HFFc6 (cell line): ENCODE measurements at places on chromosomes 12 and 14. TPM values are rescaled to one million over a fixed set of nuclear protein-coding genes. Genes with fewer than 3 reads are reported as not detected.

DNA sequence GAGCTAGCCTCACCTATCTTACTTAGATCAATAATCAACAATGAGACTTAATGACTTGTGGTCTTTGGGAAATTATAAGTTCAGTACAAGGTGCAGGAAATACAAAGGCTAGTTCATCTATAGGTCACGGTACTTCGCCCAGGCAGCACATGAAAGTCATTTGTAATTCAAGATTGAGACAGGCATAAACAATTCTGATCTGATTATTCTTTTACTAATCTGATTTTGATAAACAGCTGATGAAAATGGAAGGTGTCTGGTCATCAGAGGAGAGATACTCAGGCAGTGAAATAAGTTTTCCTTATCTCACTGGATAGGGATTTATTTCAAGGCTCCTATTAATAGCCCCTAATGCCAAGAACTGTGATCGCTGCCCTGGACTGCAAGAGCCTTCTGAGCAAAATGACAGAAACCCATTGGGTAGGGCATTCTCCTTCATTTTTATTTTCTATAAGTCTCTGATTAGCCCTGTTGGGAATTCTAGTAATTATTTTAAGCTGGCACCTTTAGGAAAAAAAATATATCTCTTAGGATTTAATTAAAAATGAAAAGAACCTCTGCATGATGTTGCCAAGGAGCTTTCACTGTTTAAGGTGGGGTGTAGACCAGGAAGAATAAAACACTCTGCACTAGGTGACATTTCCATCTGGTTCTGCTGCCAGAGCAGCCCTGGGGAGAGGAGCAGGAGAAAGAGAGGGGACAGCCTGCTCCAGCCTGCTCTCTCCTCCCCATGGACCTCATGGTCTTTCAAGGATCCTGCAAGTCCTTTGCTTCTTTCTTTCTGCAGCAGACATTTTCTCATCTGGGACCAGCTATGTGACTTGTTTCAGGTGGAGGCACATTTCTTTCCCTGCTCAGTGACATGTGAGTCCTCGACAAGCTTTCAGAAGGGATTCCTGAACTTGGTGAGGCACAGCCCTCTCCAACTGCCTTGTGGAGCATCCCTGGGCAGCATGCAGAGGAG lies 44.8 kb downstream of the SSPN start:
- DNase-seq, result no peak

GRCh38 chr14:64762044-64763034 lies 58.1 kb downstream of the PLEKHG3 start:
- DNase-seq, result peak; percentile 68

DNA sequence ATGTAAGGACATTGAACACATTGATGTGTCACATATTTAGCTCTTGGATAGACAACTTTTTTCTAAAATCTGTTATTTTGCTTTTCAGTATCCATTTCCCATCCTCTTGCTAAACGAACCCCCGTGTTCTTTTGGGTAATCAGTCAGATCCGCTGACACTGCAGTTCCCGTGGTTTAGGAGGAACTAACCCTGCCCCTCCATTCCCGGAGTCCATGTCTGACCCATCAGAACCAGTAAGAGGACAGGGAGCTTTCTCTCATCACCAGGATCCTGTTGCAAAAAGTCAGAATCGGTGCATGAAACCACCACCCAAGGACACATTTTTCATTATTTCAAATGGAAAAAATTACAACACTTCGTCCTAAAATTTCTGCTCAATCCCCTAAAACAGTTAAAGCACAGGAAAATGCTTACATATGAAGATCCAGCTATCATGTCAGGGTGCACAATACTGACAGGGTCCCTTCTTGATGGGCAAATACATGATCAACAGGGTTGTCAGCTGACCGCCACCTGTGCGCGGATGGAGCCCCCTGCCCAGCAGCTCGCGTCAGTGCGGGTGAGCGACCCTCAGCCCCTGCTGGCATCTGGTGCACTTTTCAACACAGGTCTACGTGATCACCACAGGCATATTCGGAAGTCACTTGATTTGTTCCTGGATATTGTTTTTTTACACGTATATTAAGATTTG lies 276.8 kb downstream of the ADGRD1 start:
- DNase-seq, result no peak

Gene MUCL1
- total RNA-seq, result not detected in 3 replicates

Gene INHBC
- not detected in 3 replicates for total RNA-seq

Gene ABCD2
- total RNA-seq, result not detected in 3 replicates

- DNase-seq, result no peak
These were observed 483.4 kb downstream of the PRKD1 start for GRCh38 chr14:29444216-29444615.

Gene USP44
- not detected in 3 replicates for total RNA-seq

GRCh38 chr14:103094406-103095209 lies at the start of gene EXOC3L4:
Gene EXOC3L4, plus strand, starts transcription at chr14:103094725. Its CDS starts 5,495 bp downstream, at chr14:103100220.
- no peak for DNase-seq

GRCh38 chr12:127396734-127397133 lies 870.2 kb upstream of the TMEM132C start:
- DNase-seq, result no peak

Gene CACNA1C
- 8.5 and 10.6 TPM in 2 replicates for total RNA-seq

DNA sequence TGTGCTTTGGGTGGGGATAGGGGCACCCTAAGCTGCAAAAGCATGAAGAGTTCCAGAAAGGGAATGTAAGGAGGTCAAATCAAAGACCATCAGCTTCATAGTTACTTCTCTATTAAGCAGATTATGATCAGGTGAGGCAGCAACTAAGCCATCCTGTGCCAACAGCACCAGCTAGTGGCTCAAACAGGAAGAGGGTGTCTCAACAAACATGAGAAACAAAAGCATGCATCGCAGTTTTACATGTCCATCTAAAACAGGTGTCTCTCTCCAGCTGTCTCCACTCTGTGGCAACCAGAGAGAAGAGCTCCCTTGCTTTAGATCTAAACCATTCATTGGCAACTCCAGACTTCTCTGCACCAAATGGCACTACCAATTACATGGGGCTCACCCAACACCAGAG lies 52.9 kb downstream of the ACTN1 start:
- DNase-seq, result no peak

Gene NTF3
- total RNA-seq, result 7.8 to 9.0 TPM (median 7.8 TPM) in 3 replicates

Gene B3GNT4
- total RNA-seq, result 0.13 TPM in 1 of 3 replicates, not detected in the others

Gene ABCC9
- 0.40 to 9.6 TPM (median 0.94 TPM) in 3 replicates for total RNA-seq

Gene SAMD15
- 0.83 and 1.7 TPM in 2 replicates for total RNA-seq

Gene LMNTD1
- 0.38 to 0.94 TPM (median 0.81 TPM) in 3 replicates for total RNA-seq

- no peak for DNase-seq
These were observed 187.7 kb upstream of the ATXN7L3B start for GRCh38 chr12:74349925-74350324.
